ENCODE measurements at places on chromosomes 13 and 19.

GRCh38 chr13:113013878-113014751, 45.1 kb downstream of the MCF2L start:
- no peak for DNase-seq

- no peak for DNase-seq
Measured at GRCh38 chr13:25345576-25345975, 26.2 kb upstream of the ATP8A2 start.

- DNase-seq = no peak
Measured at GRCh38 chr13:113770441-113770840, 11.4 kb downstream of the TMEM255B start.

DNA sequence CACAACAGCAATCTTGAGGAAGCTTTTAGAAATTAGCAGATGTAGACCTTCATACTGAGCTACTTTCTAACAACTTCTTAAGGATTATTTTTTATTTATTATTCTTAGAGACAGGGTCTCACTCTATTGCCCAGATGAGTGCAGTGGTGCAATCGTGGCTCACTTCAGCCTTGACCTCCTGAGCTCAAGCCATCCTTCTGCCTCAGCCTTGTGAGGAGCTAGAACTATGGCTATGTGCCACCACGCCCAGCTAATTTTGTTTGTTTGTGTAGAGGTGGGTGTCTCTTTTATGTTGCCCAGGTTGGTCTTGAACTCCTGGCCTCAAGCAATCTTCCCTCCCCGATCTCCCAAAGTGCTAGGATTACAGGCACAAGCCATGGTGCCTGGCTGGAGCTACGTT, 200.6 kb downstream of the TSHZ3 start:
- DNase-seq = no peak

GRCh38 chr13:59776924-59777690, 386.6 kb downstream of the DIAPH3 start:
- DNase-seq = no peak

GRCh38 chr19:31553112-31553845, 204.0 kb upstream of the TSHZ3 start:
- no peak for DNase-seq

- DNase-seq = no peak
Measured at GRCh38 chr19:5801796-5802619, 2.9 kb upstream of the NRTN start.

GRCh38 chr19:34375598-34375997, 10.6 kb downstream of the GPI start:
- DNase-seq = no peak

DNA sequence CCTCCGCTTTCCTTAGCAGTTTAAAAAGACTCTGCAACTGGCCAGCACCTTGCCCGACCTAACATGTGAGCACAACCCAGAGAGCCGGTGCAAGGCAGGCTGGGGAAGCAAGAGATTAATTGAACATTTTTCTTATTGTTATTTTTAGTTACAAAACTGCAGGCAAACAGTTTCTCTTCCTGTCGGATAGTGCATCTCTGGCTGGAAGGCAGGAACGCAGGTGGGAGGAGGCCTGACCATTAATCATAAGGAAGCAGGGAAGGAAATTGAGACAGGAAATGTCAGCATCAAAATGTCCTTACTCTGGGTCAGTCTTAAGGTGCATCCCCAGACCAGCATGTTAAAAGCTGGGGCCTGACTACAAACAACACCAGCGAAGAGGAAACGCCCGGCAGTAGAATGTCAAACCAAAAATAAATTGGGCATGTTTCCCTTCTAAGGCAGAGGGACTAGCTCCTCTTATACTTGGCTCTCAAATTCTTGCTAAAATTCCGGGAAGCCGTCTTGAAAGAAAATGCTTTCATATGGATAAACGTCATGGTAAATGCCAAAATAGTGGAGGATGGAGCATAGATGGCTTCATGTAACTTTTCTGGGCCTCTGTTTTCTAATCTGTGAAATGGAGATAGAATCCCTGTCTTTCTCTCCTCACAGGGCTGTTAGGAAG, 226.8 kb downstream of the RAP2A start:
- no peak for DNase-seq

- no peak for DNase-seq
Measured at GRCh38 chr13:79311386-79311785, 94.7 kb downstream of the RBM26 start.

DNA sequence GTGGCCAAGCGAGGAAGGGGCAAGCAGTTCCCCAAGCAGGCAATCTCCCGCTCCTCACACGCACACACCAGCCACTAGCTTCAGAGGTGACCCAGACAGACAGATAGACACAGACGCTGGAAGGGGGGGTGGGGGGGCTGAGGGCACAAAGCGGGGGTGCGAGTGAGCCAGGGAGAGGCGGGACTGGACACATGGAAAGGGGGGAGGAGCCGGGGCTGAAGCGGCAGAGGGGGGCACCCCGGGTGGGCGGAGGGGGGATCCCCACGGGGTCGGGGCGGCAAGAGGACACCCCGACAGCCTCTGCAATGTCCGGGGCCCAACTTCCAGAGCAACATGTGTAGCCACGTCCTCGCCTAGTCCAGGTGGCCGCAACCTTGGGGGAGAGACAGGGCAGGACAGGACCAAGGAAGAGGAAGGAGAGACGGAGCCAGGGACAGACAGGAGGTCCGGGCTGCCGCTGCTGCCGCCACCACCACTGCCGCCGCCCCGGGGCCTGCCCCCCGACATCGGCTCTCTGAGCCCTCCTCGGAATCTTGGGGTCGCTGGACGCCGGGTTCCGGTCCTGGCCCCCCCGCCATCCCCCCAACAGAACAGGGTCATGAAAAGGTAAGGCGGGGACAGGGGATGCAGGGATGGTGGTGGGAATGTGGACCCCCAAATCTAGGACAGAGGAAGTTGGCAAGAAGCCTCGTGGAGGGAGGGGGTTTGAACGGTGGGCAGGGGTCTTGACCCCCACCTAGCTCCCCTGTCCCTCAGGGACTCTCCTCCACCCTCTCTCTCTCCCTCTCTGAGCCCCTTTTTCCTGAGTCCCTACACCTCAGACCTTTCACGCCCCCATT, 1.1 kb downstream of the GRIN2D start:
- no peak for DNase-seq

GRCh38 chr13:19158006-19158405, 23.6 kb downstream of the TUBA3C start:
- DNase-seq = no peak

DNA sequence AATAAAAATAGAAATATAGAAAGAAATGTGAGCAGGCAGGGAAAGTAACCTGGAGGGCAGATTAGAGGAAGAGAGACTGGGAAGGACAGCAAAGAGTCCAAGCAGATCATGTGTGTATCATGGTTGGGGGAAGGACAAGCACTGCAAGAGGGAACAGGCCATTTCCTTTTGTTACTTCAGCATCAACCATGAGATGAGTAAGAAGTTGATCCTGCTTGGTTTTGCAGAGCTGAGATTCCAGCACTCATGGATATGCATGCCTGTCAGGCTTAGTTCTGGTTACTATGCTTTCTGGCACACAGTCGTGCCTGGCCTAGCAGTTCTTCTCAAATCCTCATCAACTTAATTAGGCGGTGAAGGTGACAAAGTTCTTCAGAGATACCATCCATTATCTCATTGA, 18.1 kb downstream of the NALCN start:
- DNase-seq = no peak

- DNase-seq = no peak
Measured at GRCh38 chr13:29428310-29429181, 166.9 kb downstream of the SLC7A1 start.

DNA sequence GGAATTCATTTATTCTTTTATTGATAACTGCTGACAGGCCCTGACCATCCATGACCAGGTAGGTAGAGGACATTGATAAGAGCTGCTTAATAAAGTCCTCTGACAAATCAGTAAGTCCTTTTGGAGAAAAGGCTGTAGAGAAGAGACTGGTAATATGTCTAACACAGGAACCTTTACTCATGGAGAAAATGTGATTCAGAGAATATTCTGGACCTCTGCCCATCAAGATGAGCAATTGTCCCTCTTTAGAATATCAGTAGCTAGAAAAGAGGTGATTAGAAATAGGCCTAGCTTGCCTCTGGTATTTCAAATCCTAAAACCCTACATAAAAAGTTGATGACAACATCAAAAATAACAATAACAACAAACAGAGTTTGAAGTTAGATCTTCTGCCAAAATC, 642.3 kb downstream of the TBC1D4 start:
- DNase-seq = no peak

GRCh38 chr13:81275666-81276258, 934.8 kb upstream of the SPRY2 start:
- DNase-seq = no peak

- DNase-seq = no peak
Measured at GRCh38 chr13:41496420-41497234, 39.3 kb downstream of the RGCC start.

DNA sequence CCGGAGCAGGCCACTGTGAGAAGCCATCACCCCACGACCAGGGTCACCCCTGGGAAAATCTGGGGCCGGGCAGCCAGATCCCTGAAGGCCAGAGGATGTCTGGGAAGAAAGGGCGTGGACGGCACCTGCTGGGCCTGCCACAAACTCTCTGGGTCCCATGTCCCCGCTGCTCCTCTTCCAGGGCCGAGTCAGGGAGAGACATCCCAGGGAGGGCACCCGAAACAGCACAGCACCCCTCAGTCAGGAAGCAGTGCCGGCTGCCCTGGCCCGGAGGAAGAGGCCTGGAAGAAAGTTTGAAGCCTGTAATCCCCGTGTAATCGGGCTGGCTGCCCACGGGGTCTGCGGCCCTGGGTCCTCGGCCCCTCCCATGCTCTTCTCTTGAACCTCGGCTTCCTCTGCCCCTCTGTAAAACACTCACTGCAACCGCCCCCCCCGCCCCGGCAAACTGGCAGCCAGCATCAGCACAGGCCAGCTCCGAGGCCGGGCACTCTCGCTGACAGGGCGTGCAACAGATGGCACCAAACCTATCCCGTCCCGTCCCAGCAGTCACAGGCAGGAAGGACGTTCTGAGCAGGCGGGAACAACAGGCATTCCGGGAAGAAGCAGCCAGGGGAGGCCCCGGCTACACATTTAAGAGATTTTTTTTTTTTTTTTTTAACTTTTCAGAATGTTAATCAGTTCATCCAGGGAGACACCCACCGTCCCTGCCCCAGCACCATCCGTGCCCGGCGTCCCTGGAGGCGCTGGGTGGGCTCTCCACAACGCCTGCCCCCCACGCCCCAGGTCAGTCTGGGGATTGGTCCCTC, 1.5 kb downstream of the SBNO2 start:
- no peak for DNase-seq

DNA sequence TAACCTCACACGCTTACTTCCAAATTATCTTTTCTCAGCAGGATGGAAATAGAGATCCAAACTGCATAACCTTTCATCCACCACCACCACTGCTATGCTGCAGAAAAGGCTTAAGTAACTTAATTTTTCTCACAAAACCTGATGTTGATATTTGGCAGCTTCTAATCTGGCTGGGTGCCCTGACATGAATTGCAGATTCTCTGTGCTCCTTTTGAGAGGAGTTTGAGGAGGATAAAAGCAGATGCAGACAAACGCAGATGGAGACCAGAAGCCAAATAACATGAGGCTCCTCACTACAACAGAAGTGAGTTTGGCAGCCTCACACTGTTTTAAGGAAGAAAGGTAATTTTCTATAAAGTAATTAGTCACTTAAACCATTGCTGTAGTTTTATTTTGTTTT, 646.2 kb upstream of the ATXN8OS start:
- no peak for DNase-seq

- DNase-seq = no peak
Measured at GRCh38 chr13:35888981-35889380, 242.2 kb downstream of the DCLK1 start.

- no peak for DNase-seq
Measured at GRCh38 chr19:2231621-2232221, 4.4 kb downstream of the PLEKHJ1 start.

- DNase-seq = no peak
Measured at GRCh38 chr13:34257966-34258365, 440.0 kb downstream of the RFC3 start.

DNA sequence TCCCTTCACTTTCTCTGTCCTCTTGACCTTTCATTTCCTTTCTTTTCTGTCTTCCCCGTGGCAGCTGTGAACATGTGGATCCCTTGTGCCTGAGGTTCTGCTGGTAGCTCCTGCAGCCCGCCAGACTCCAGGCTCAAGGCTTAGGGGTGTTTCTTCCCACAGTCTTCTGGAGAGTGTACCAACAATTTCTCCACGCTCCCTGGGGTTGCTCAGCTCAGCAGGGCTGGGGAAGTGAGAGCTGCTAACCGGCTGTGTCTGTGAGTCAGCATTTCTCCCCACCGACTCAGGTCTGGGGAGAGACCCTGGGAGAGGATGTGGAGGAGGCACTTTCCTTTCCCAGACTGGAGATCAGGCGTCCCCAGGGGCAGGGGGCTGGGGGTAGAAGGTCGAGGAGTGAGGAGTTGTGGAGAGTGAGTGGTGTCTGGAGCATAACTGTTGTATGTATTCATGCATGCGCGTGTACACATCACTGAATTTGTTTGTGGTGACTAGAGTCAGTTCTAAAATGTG, 193.6 kb downstream of the KCNRG start:
- DNase-seq = no peak

DNA sequence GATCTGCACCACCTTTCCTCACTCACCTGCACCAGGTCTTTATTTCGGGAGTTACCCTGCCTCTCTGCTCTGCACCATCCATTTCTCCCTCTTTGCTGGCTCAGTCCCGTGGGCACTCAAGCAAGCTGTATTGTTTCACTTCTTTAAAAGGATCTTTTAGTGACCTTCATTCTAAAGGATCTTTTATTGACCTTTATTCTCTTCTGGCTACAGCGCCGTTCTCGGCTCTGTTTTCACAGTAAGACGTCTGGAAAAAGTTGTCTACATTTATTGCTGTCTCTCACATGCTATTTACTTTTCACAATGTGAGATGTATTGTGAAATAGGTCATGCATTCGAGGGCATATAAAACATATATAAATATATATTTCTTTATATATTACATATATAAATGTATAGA, 35.6 kb upstream of the ARGLU1 start:
- DNase-seq = no peak

DNA sequence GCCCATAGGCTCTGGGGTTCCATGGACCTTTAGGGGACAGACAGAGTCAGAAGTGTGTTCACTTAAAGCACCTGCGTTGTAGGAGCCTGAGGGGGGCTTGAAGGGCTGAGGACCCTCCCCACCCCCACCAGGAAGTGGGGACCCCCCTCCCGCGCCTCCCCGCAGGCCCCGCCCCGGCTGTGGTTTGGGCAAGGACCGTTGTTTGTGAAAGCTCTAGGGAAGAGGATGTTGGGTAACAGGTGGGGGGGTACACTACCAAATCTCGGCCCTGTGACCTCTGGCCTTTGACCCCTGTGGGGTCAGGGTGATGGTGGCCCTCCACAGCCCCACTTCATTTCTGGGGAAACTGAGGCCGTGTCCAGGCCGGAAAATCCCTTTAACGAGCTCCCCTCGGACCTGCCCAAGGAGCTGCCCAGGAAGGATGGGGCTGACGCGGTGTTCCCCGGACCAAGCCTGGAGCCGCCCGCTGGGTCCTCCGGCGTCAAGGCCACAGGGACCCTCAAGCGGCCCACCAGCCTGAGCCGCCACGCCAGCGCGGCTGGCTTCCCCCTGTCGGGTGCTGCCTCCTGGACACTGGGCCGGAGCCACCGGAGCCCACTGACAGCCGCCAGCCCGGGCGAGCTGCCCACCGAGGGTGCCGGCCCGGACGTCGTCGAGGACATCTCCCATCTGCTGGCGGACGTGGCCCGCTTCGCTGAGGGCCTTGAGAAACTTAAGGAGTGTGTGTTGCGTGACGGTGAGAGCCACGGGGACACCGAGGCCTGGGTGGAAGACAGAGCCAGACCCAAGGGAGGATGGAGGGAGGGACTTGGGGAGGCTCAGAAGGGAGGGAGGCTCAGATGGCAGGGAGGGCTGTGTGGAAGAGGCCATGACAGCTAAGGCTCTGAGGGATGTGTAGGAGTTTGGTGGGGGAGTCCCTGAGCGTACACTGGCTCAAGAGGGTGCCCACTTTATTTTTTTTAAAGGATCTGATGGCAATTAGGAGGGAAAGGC, 1.3 kb downstream of the ARHGAP45 start:
- no peak for DNase-seq

- peak; percentile 72 for DNase-seq
Measured at GRCh38 chr19:51887522-51888498, at the start of gene ZNF577. TSS of gene ZNF577 (minus strand) at chr19:51887951. CDS start at chr19:51880382, 7,569 bp downstream.
